ENCODE measurements at places on chromosomes 16 and 17.
A peak's percentile ranks its signal among the peaks of the same experiment; 100 is the strongest.

DNA sequence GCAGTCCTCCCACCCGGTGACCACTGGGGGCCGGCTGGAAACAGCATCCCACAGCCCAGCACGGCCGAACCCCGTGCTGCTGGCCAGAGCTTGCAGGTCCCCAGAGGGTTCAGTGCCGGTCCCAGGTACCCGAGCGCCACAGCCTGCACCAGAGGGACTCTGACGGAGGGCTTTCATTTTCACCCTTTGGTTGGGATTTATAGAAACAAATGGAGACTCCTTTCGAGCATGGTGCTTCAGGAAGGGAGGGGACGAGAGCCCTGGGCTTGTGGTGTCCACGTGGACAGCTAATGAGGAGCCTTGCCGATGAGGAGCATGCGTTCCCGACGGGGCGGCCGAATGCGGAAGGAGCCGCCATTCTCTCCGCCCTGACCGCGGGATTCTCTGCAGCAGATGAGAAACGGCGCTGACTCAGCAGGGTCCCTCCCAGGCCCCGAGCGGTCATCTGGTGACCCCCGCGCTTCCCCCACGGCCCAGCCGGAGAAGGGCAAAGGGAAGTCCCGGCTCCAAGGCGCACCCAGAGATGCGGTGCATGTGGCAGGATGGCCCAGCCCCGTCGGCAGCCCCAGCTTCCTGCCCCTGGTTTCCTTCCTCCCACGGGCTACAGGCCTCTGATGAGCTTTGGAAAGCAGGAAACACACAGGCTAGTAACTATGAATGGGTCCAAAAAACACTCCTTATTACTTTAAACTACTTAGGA lies 9.8 kb downstream of the SLC38A10 start:
- peak; percentile 33 for DNase-seq

DNA sequence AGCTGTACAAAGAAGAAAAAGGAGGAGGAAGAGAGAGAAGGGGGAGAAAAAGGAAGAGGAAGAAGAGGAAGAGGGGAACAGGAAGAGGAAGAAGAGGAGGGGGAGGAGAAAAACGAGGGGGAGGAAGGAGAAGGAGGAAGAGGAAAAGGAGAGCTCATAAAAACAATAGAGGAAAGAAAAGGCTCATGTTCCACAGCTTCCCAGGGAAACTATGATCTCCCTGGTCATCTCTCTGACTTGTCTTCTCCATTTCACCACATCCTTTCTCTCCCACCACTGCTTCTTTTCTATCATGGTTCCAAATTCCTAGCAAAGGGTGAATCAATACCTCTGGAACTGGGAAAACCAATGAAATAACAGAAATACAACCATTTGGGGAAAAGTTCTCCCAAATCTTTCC lies 254.1 kb upstream of the ERCC4 start:
- DNase-seq, result no peak

DNA sequence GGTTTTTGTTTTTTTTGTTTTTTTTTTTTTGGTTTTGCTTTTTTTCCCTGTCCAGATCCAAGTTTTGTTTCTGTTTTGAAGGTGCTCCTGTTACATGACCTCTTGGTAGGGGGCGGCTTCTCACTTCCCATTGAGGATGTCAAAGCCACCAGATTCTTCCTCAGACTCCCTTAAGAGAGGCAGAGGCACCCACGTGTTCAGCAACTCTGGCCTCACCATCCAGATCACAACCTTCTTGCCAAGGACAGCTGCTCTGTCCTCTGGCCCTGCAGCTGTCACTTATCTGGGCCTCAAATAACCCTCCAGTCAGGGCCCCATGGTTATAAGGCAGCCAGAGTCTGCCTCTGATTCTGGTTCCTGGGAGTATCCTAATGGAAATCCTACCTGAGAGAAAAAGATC lies 208.5 kb downstream of the STX8 start:
- no peak for DNase-seq

- no peak for DNase-seq
Measured at GRCh38 chr17:45234641-45235415, 13.1 kb downstream of the FMNL1 start.

GRCh38 chr17:53499277-53499676 lies 323.4 kb upstream of the KIF2B start:
- no peak for DNase-seq

DNA sequence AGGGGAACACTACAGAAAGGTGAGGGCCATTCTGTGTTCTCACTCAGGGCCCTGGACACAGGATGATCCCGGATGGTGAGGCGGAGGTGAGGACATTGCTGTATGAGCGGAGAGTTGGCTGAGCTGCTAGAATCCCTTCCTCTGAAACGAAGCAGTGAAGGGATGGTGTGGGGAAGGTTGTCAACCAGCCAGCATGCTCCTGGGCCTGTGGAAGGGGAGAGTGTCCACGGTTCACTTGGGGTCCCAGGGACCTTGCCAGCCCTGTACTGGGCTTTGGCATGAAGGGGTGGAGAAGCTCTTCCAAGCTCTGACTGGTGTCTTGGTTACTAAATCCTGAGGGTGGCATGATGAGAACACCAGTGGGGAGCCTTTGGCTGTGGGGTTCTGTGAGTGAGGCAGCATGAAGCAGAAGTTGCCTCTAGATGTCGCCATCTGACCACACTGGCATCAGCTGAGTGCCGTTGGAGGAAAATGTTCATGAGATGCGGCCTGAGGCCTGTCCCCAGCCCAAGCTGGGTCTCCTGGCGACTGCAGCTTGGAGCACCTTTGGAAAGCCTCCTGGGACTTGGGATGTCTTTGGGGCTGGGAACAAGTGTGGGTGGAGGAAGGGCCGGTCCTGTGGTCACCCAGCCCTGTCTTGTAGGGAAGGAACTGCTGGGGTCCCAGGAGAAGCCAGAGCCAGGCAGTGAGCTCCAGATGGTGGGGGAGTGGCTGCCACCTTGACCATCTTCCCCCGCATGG lies 14.8 kb downstream of the PDP2 start:
- DNase-seq, result peak; percentile 68
